ENCODE measurements at places on chromosomes 4 and X.

DNA sequence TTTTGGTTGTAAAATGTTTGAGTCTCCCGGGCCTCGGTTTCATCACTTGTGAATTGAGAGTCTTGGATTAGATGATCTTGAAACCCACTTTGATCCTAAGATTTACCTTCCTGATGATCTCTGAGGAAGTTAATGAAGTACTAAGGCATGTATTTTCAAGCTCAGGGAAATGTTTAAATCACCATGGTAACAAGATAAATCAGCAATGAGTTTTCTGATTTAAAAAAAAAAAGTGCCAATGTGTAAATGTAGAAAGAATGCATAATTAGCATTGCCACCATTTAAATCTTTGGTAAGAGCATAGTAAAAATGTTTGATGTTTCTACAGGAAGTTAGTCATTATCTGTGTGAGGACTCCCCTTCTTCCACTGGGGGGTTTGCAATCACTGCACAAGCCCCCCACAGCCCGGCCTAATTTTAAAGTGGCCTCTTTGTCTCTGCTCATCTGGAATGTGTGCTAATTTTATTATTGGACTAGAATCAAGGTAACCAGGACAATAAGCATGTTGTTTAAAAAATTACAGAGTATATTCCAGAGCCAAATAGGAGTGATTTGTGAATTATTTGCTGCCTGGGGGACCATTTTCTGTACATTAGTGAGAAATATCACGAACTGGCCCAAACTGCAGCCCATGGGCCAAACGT lies 93.6 kb downstream of the SLC34A2 start:
- no peak for DNase-seq

DNA sequence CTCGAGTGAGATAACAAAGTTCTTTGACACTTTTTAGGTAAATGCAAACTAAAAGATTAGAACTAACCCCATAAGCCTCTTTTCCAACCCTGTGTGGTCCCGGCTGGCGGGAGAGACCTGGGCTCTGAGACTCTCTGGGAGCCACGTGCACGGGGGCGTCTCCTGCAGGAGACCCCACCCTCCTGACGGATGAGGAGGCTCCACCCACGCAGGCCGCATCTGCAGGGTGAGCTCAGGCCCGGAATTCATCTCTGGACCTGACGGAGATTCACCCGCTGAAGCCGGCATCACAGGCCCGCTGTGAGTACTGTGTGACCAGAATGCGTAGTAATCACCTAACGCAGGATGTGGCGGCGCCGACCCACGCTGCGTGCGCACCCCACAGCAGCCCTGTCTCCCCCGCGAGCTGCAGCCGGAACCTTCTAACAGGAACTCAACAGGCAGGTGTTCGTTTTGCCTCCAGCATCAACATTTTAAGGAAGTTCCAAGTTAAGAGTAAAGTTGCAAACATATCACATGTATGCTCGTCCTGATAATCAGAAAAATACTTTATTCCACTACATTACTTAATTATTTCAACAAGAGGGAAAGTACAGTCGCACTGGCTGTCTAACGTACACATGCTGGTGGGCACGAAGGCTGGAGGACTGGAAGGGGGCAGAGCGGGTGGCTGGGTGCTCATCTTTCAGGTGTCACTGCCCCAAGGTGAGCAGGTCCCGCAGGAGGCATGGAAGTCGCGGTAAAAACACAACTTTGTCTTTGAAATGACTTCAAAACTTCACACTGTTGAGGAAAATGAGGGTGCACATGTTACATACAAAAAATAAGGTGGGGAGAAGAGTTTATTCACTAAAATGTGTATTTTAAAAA lies 44.5 kb downstream of the FGFRL1 start:
- DNase-seq, result no peak

DNA sequence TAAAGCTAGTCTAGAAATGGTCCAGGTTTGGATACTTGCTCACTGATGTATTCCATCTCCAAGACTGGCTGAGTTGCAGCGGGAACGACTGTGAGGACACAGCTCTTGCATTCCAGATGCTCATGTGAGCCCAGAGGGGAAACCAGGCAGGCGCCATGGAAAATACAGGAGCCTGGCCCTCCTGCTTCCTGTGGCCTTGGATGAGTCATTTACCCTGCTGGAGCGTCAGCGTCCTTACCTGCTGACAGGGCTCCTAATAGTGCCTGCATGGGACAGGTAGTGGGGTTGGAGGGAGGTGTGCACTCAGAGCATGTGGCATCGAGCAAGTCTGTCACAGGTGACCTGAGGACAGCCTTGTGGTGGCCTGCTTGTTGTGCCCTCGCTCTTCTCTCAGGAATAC lies 69.4 kb downstream of the NSG1 start:
- DNase-seq, result no peak

DNA sequence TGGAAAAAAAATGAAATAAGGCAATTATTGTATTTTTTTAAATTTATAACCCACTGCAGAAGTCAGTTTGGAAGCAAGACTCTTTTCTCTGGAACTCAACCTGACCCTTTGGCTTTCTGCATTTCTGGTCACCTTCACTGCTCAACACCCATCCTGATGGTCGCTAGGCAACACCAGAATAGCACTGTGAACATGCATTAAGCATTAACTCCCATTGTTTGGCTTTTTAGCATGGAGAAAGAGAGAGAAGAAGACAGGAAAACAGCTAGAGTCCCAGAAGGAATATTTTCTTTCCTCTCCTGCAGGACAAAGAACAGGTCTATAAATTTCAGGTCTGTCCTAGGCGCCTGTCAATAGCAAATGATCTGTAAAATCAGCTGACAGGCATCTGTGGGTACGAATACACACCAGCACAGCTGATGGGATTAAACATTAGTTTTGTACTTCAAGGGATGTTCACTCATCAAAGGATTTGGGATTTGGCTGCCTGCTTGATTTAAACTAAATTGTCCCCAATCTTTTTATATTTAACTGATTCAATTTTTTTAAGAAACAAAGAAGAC lies 137.2 kb upstream of the ETNPPL start:
- DNase-seq, result no peak

DNA sequence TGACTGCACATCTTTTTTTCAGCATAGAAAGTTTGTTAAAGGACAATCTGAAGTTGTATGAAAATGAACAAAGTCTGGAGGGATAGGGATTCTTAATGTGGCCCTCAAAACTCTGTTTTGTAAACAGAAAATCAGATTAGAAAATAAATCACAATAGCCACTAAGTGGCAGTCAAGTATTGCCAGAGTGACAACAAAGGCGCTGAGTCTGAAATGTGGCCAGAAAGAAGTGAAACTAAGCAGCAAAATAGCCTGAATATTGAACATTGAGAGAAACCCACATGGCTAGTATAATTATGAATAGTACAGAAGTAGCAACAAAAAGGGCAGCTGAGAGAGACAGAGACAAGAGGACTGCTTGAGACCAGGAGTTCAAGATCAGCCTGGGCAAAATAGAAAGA lies 81.1 kb upstream of the CT45A1 start:
- DNase-seq, result no peak

DNA sequence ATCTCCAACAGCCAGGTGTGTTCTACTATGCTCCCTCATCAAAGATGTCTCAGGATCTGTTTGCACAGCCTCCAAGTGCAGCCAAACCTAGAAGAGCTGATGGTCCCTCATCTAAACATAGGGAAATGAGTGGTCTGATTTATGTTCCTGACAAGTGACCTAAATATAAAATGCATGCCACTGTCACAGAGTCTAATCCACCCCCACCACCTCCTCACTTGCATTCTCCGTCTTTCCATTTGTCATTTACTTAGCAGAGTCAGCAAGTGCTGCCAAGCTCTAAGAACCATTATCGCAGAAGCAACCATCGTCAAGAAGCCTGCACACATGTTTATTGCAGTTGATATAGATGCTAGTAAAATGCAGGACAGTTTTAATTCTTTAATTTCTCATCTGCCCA lies 33.1 kb upstream of the VCX3A start:
- DNase-seq, result no peak

GRCh38 chrX:10620121-10620699 lies at the start of gene MID1:
Gene MID1 (minus strand): TSS chrX:10620585. CDS start chrX:10567547, 53,038 bp downstream.
- no peak for DNase-seq

DNA sequence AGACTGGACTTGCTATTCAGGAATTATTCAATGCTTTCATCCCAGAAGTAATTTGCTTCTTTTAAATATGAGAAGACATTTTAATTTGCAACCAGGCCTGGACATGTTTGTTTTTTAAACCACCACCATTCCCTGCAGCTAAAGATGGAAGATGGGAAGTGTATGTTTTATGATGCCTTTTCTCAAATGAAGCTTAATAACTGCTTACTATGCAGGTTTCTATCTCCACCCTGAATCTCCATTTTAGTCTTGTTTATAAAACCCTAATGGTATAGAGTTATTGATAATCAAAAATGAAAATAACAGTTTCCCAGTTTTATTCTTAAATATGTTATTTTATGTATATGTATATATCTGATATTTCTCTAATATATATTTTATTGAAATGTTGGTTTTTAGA lies 418.9 kb downstream of the C4orf33 start:
- DNase-seq, result no peak

GRCh38 chr4:55138367-55138766 lies 13.0 kb upstream of the KDR start:
- DNase-seq, result no peak

- no peak for DNase-seq
Observed at GRCh38 chr4:139715746-139716391, 50.2 kb downstream of the MGST2 start.

GRCh38 chr4:160375772-160376452 lies 1273.0 kb downstream of the RAPGEF2 start:
- DNase-seq, result no peak

DNA sequence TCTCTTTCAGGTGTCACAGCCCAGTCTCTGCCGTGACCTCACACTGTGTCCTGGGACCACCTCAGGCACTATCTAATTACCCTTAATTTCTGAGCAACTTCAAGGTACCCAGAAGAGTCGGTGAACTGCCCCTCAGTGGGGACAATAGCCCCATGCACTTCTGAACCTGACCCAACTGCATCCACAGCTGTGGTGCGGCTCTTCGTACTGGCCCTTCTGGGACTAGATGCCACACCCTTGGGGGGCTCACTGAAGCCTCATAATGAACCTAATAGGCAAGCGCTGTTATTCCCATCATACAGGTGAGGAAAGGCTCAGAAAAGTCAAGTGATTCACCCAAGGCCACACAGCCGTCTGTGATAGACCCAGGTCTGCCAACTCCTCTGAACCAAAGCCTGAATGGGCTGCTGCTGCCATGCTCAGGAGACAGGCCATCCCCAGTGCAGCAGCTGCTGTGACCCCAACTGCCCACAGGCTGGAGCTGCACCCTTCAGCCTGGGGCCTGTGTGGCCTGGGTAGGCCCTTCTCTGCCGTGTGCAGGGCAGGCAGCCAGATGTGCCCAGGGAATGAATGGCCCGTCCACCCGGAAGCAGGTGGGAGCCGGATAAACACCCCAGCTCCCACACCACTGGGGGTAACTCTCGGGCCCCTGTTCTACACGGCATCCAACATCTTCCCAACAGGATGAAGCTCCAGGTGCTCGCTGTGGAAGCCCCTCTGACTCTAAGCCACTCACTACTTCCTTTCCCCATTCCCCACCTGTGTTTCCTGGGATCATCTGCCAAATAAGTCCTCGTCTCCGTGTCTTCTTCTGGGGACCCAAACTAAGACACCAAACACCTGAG lies 35.9 kb downstream of the HMX1 start:
- DNase-seq, result no peak

GRCh38 chr4:55980725-55981124 lies 32.0 kb downstream of the CEP135 start:
- no peak for DNase-seq

DNA sequence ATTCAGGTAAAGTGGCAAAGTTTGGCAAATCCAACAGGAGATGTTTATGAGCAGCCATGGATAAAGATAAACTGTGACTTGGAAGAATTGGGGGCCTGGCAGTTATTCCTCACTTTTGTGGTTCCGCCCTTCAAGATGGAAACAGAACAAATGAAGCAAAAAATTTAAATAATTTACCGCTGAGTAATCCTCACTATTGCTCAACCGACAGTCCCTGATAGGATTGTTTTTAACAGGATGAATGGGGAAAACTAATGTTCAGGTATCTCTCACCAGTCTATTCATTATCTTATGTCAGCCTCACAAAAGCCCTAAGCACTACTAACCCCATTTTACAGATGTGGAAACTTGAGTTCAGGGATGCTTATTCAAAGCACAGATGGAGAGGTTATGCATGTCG lies 90.8 kb downstream of the FNIP2 start:
- no peak for DNase-seq

DNA sequence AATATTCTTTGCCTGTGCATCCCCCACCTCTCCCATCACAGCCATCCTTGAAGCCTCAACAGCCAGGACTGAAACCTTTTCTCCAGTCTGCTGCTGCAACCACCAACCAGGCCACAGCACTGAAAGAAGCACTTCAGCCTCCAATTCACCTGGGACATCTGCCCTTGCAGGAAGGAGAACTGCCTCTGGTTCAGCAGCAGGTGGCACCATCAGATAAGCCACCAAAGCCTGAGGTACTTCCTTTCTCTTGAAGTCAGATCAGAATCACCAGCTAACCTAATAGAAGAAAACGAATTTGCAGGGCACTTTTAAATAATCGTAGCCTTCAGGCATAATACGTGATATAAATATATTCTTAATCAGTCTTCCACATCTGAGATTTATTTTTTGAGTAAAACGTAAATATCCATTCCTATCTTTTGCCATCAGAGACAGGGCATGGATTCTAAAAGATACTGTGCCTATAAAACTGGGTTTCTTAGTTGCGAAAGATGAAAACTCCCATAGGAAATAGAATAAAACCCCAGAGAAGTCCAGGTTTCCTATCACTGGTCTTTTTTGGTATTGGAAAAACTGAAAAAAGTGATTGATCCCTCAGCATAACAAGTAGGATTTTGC lies 9.5 kb downstream of the AMBN start:
- DNase-seq, result peak; percentile 51

- no peak for DNase-seq
Observed at GRCh38 chr4:38768968-38769394, 13.8 kb downstream of the TLR10 start.

GRCh38 chr4:184099535-184099966 lies 118.1 kb downstream of the ENPP6 start:
- DNase-seq, result no peak

- no peak for DNase-seq
Observed at GRCh38 chr4:82930848-82931755, 30.6 kb downstream of the THAP9 start.

All from AG09309 (cell line).